ENCODE measurements at places on chromosomes 2 and 18.
A peak's percentile ranks its signal among the peaks of the same experiment; 100 is the strongest.

- no peak for DNase-seq
Measured at GRCh38 chr2:63569740-63570139, 18.5 kb downstream of the WDPCP start.

DNA sequence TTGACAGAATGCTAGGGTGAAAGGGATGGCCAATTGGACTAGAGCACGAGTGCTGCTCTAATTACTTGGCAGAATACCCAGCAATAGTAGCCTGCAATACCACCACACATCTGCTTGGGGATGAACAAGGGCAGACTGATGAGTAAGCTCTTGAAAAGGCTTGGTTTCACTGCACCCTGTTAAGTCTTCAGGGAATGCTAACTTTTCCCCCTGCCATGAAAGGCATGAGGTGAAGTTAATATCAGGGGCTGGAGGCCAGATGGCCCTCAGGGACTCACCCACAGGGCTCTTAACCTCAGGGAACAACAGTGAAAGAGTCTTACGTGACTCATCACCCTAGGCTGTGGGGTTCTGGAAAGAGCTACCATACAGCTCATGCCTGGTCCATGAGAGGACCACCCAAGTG lies 51.7 kb upstream of the MYL1 start:
- DNase-seq, result peak; percentile 35

DNA sequence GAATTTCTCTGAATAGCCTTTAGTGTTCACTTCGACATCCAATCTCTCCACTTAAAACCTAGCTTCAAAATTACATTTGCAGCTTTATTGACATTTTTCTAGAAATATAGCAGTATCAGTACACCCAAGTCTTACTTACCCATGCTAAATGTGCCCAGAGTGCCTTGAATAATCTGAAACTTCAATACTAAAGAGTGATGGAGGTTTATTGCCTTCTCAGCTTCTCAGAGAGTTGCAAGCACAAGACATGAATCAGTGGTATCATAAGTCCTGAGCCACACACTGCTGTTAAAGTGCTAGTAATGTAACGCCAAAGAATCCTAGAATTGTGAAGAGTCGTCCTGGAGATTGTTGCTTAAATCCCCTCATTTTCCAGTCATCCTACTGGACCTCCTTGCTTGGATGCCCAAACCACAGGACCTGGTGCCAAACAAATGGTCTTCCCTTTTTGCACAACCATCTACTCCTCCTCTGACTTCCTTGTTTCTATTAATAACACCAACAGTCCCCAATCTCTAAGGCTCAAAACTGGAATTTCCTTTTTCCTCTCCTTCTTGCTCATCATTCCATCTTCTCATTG lies 83.2 kb upstream of the SPATS2L start:
- no peak for DNase-seq

- no peak for DNase-seq
Measured at GRCh38 chr2:100142393-100142792, at the start of gene AFF3. AFF3 (minus strand) TSS chr2:100142590; CDS start chr2:100104454, 38,136 bp downstream.

- no peak for DNase-seq
Measured at GRCh38 chr18:26438980-26439379, 109.4 kb downstream of the KCTD1 start.

DNA sequence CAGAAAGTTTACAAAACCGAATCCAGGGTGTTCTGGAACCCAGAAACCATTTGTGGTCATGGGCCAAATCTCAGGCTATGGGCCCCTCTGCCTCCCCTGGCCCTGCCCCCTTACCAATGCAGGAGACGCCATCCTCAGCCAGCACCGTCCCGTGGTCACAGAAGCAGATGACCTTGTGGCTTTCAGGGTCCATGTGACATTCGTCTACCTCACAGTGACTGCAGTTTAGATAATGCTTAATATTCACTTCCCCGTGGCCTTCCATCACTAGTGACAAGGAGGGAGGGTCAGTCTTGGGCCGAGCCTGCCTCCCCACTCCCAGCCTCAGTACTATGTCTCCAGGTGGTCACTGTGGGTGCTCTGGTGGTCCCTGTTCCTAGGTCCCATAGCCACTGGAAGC lies 111.6 kb downstream of the CLIP4 start:
- DNase-seq, result no peak

GRCh38 chr2:238157506-238158017 lies 1.2 kb upstream of the ERFE start:
- DNase-seq, result no peak

DNA sequence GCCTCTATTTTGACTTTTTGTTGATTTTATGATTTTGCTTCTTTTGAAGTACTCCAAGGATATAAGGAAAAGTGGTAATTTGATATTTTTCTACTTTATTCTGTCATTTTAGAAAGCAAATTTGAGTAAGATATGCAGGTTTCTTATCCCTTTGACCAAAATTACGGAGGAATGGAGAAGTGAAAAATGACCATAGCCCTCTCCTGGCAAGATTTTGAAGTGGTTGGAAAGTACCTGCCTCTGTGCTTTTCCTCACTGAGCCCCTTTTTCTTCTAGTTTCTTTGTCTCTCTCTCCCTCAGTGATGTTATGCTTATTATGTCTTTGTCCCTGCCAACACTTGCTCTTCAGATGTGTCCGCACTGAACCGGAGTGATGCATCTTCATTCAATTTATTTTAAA lies 898.1 kb downstream of the EPHA4 start:
- no peak for DNase-seq

DNA sequence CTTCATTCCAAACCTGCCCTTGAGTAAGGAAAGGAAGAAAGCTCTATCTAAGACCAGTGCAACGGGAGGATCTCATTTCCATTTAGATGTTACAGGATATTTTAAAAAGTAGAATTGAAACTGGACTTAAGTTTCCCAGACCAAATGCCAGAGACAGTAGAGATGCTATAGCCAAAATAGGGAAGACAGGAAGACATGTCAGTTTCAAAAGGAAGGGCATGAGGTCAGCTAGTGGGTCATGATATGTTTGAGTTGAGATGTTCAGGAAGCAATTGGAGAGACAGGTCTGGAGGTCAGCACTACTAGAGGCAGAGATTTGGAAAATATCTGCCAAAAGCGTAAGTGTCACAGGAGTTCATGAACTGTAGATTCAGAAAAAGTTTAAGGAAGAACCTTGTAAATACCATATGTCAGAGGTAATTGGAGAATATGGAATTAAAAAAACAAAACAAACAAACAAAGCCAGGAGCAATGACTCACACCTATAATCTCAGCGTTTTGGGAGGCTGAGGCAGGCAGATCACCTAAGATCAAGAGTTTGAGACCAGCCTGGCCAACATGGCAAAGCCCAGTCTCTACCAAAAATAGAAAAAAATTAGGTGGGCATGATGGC lies 50.8 kb downstream of the EPHA4 start:
- DNase-seq, result no peak

Data from astrocyte of the hippocampus (primary cell).